Anterior cingulate cortex (tissue), 58 donors: ENCODE measurements at places on chromosomes 6 and 20.

DNA sequence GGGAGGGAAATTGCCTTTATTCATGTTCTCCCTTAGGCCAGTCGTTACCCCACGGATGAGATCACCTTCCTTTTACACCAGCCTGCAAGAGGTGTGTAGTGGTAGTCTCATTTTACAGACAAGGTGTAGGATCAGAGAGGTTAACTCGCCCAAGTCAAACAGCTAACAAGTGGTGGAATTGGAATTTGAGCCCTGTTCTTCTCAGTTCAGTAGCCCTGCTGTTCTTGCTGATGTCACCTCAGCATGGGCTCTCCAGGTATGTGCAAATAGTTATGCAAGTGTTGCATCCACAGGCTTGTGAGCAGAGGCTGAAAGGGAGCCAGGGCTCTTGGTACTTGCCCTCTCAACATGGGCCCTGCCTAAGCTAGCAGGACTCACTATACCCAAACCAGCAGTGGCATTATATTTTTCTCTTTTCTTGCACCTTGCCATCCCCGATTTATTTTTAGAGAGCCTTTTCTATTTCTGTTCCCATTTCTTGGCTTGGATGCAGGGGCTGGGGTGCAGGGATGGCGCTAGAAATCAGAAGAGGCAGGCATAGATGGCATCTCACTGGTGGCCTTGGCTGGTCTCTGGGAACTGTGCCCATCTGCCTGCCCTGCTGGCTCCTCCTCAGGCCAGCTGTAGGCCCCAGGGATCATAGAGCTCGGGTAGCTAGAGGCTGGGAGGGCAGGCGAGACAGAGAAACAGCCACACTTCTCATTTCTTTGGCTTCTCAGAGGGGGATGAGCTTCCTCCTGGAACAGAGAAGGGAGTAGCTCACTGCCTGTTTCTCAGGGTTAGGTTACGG, 18.2 kb downstream of the PPARD start:
- DNase-seq, result peak; percentile 69

GRCh38 chr20:24692446-24693200, 223.2 kb downstream of the SYNDIG1 start:
- no peak for DNase-seq

- no peak for DNase-seq
Measured at GRCh38 chr6:4610256-4610655, 165.9 kb upstream of the CDYL start.

DNA sequence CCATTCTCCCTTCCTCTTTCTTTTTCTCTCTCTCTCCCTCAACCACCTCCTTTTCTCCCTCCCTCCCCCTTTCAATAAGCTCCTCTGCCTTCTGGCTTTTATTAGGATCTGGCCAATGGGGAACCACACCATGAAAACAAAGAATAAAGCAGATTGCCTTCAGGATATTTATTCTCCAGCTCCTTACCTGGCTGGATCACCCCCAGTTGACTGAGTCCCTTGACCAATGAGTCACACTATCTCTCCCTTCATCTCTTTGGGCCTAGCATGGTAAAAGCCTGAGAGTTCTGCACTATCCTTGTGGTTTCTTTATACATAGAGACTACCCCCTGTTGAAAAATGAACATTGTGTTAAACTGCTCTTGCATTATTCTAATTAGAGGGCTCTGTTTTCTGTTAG, 476.8 kb downstream of the EPHA7 start:
- DNase-seq, result no peak

GRCh38 chr6:98669371-98669770, 165.0 kb upstream of the POU3F2 start:
- DNase-seq, result no peak

- DNase-seq, result no peak
Measured at GRCh38 chr6:105326833-105327770, 75.8 kb downstream of the PREP start.

DNA sequence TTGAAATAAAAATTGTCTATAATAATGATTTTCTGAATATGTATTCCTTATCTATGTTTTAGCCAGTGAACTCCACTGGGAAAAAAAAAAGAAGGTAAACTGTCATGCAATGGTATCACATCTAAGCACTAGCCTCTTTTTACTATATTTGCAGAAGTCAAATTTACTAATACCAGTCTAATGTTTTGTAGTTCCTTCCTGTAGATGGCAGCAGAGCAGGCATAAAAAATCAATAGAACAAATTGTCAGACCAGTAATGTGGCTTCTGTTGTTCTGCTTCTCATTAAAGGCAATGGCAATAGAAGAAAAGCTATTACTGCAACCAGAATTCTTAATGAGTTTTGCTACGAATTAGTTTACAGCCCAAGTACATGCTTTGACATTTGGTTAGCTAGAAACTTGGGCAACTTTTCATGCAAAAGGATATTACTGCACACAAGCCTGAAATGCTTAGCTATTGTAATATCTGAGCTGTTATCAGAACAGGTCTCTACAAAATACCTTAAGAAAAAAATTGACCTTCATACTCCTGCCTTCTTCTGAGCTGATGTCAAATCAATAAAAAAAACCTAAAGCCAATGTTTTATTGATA, 476.9 kb downstream of the KHDRBS2 start:
- no peak for DNase-seq

DNA sequence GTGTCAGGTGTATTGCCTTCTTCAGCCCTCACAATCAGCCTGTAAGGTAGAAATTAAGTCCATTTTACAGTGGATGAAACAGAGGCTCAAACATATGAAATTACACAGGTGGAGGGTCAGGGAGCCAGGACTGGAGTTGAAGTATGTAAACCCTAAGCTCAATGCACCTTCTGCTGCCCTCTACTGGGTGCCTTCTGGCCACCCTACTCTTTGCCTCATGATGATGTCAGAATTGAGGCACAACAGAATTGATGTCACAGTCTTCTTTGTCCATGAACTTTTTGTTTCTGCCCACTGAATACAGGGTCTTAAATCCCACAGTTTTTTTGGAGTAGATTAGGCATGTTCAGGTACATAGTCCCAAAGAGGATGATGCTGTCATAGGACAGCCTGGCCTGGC, 400.8 kb upstream of the CHD6 start:
- no peak for DNase-seq

- DNase-seq, result peak; percentile 46
Measured at GRCh38 chr20:58054780-58055373, 173.6 kb downstream of the ANKRD60 start.

- DNase-seq, result no peak
Measured at GRCh38 chr20:49985617-49986016, 2.8 kb downstream of the SNAI1 start.

GRCh38 chr6:147366290-147366689, 142.2 kb upstream of the SAMD5 start:
- DNase-seq, result no peak

DNA sequence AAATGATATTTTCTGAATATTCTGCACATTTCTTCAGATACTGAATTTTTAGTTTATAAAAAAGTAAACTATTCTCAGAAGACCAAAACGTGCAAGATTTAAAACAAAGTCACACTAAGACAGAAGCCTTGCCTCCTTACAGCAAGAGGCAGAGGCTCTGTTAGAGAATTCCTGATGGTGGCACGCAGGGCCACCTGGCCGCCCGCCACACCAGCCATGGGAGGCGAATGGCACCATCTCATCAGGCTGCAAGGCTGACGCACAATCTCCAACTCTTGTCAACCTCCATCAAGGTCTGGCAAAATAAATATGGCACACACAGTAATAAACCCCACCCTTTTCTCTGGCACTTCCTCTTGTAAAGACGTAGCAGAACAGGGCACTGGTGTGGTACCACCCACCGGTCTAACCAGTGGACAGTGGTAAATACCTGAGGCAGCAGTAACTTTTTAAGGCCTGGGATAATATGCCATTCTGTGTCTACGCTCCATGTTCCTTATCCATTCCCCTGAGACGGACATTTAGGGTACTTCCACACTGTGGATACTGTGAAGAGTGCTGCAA, 111.4 kb downstream of the WDR27 start:
- no peak for DNase-seq

DNA sequence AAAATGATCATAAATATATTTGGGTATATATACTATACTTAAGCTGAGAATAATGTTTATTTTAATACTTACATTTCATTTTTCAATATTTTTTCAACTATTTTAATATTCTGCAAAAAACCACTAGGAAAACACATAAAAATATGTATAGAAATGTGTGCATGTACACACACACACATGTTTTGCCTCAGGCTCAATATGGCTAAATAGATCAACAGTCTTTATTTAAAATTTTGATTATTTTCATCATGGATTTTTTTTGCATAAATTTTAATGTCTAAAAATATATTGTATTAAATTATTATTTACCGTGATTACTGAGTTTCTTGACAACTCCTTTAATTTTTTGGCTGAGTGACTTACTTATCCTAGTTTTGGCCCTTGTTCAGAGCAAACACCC, 846.5 kb downstream of the DHX35 start:
- no peak for DNase-seq

DNA sequence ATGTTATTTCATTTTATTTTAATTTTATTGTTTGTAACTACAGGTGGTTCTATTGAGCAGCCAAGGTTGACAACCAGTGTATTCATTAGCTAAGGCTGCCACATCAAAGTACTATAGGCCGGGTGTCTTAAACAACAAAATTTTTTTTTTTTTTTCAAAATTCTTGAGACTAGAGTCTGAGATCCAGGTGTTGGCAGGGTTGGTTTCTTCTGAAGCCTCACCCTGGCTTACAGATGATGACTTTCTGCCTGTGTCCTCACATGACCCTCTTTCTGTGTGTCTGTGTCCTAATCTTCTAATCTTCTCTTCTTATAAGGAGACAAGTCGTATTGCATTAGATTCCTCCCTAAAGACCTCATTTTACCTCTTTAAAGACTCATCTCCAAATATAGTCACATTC, 208.4 kb downstream of the MANEA start:
- no peak for DNase-seq

DNA sequence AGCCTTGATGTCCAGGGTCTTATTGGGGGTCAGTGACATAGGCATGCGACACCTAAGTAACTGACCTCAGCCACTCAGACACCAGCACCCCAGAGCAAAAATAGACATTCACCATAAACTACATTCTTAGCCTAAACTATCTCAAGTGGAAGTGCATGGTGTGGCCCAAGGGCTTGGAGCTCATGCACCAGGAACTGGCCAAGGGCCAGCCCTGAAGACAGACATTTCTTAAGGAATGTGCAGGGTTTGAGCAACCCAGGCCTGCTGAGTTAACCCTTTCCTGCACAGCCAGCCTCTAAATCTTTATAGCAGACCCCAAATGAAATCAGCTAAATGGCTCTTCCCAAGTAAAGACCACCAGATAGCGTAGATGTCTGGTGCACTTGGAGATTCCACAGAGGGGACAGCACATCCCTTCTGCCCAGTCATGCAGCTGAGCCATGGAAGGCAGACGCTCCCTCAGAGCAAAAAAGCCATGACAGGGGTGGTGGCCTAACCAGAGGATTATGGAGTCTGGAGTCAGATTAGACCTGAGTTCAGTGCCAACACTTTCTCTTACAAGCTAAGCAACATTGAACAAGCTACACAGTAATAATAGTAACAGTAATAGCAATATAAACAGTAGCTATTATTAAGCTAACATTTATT, 222.6 kb downstream of the ZMYND8 start:
- DNase-seq, result no peak

- no peak for DNase-seq
Measured at GRCh38 chr20:48866936-48867335, 39.1 kb upstream of the PREX1 start.

- DNase-seq, result no peak
Measured at GRCh38 chr6:132491303-132491702, 21.6 kb downstream of the STX7 start.

DNA sequence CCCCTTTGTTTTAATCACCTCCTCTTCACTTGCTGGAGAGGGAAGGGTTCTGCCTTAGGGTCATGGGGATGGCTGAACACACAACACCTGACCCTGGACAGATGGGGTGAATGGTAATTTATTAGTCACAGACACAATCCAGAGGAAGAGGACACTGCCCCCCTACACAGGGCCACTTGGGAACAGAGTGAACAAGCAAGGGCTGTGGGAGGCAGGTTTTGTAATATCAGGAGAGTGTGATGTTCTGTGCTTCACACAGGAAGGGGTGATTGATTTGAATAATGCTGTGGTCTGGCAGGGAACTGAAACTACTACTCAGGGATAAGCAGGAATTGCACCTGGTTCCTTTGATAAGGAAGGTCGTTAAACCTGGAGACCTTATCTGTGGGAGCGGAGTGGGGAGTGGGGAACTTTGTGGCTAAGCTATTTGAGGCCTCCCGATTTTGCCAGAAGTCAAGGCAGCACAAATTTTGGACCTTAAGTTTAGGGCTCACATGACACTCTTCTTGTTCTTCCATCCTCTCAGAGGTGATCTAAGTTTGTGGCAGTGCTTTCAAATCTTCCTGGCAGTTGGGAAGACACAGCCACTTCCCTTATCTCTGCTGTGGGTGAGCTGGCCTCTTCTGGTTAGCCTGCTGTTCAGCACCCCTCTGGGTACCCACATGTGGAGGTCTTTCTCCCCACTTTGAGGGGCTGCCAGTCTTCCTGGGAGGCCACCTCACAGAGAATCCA, 77.8 kb downstream of the CD164 start:
- no peak for DNase-seq

DNA sequence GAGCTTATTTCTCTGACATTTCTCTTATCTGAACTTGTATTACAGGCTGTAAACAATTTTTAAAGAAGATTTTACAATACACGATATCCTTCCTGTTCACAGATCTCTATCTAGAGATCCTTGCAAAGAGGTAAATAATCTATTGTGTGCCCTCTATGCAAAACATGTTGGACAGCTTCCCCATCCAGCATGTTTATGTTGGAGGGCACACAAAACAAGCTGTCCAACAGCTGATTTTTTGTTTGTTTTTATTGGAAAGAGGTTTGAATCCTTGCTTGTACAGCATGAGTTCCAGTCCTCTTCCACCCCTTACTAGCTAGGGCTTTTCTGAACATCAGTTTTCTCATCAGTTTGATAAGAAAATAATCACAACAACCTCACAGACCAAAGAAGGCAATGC, 62.3 kb upstream of the SYNDIG1 start:
- DNase-seq, result no peak

DNA sequence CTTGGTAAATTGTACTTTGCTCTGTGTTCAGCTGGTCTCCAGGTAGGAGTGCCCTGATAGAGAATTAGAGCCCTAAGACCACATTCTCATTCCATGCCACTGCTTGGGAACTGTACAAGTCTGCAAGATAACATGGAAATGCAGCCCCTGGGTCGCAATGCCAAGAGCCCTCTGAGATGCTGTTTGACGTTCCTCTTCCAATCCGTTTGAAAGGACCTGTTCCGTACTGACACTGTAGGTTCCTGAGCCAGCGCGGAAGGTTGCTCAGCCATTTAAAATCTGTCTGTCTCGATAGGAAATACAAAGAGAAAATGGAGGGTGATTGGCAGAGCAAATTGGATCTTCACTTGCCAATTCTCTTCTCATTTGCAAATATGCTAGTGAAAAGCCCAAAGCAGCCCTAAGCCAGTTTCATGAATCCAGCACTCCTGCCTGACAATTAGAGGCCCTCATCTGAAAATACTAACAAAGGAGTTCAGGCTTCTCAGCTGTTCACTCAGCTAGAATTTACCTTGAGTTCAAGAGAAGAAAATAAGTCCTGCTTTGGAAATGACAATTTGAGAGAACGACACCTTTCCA, 100.6 kb upstream of the AFDN start:
- no peak for DNase-seq
